ENCODE measurements at places on chromosomes 2 and 18.
A peak's percentile ranks its signal among the peaks of the same experiment; 100 is the strongest.

GRCh38 chr2:106581328-106581727, 94.2 kb downstream of the CD8B2 start:
- no peak for DNase-seq

GRCh38 chr2:74168739-74169138, 9.9 kb downstream of the MOB1A start:
- no peak for DNase-seq

DNA sequence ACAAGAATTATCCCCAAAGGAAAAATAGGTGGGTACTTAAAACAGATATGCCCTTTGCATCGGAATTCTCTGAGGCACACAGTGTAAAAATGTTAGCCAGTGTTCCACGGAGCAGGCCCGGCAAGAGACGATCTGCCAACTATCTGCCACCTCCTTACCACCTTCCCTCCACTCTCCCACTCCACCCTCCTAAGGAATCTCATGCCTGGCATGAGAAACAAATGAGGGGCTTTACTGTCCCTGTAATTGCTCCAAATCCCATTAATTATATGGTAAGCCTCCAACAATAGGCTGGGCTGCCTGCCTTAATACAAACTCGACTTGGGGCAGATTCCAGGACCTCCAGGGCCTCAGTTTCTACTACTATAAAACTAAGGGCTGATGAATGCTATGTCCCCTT, 102.3 kb downstream of the ZBTB7C start:
- DNase-seq: no peak

DNA sequence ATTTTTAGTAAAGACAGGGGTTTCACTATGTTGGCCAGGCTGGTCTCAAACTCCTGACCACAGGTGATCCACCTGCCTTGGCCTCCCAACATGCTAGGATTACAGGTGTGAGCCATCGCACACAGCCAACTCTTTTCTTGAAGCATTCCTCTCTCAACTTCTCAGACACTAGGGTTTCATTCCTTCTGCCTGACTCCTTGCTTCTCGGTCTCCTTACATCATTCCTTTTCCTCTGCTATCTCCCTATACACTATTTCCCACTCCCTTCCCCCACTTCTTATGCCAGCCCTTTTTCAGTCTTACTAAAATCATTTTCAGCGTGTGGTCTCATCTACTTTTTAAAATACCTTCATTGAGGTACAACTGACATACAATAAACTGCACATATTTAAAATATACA, 6.1 kb downstream of the SOS1 start:
- DNase-seq: no peak

DNA sequence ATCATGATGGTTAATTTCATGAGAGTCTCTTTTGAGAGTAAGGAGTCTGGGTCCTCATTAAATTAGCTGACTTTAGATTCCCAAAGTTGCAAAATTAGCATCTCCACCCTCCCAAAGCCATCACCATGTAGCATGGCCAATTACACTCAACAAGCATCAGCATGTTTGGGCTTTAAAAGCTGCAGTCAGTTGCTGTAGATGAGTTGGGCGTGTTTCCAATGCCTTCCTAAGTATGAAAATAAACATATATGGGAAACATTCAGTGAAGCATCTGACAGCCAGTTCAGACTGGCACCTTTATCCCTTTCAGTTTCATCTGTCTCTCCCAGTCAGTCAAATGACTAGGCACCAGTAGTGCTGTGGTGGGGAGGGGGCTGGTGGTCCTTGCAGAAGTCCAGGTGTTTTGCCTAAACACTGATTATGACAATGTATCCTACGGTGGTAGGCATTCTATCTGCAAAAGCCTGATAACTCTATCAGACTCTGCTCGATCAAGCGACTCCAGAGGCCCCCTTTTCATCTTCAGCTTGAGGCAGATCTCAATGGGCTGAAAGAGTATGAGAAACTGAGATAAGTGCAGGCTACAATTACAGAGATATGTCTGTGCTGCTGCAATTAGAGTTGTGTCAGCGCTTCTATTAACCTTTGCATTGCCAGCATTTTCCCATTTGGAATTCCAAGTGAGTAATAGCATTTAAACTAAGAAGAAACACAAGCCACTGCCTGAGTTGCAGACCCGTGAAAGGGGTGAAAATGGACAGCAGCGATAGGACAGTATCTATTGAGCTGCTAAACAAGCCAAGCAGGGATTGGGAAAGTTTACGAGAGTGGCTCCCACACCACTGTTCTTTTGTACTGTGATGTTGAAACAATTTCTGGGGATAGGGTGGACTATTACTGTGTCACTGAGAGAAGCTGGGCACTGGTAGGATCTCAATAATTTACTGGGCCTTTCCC, 67.3 kb upstream of the SPOPL start:
- DNase-seq: no peak

DNA sequence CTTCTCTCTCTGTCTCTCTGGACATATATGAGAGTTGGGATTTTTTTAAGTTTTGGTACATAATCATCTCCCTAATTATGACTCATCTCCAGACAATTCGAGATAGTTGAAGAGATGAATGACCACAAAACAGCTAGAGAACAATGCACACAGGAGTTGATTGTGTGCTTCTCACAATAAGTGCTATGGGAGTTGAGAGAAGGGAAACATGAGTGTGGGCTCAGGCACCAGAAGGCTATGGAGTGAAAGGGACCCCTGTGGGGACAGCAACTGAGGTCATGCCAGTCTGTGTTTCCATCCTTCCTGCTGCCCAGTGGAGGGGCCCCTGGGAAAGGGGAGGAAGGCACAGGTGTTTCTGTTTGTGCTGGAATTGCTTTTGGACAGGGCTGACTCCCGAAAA, 6.5 kb upstream of the YWHAQ start:
- no peak for DNase-seq

- DNase-seq: no peak
Measured at GRCh38 chr2:165003443-165004130, 48.3 kb upstream of the SLC38A11 start.

DNA sequence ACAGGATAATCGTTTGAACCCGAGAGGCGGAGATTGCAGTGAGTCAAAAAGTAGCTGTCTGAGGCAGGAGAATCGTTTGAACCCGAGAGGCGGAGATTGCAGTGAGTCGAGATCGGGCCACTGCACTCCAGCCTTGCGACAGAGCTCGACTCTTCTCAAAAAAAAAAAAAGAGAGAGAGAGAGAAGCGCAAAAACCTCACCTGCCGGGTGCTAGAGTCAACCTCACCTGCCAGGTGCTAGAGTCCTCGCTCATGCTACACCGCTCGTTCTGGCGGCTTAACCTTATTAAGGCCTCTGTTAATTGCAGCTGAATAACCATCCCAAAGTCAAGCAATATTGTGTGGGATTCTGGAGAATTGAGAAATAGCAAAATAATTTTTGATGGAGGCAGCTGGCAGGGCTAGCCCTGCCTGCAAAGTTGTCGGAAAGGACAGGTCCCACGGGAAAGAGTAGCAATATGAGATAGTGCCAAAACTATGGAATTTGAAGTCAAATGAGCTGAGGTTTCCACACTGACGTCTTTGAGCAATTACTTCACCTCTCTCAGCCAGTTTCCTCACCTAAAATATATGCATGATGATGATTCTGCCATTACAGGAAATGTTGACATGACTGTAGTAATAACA, 644 bp upstream of the DYM start:
- no peak for DNase-seq

GRCh38 chr2:152627351-152627957, 89.8 kb downstream of the PRPF40A start:
- no peak for DNase-seq

- no peak for DNase-seq
Measured at GRCh38 chr2:26495705-26496297, 17.9 kb upstream of the OTOF start.

- no peak for DNase-seq
Measured at GRCh38 chr2:71719520-71720282, 266.3 kb downstream of the DYSF start.

GRCh38 chr2:17196380-17196779, 321.9 kb downstream of the RAD51AP2 start:
- DNase-seq: no peak

GRCh38 chr18:58995663-58996062, 131.0 kb downstream of the ZNF532 start:
- DNase-seq: no peak

GRCh38 chr18:295756-296490, 28.1 kb upstream of the THOC1 start:
- DNase-seq: no peak

DNA sequence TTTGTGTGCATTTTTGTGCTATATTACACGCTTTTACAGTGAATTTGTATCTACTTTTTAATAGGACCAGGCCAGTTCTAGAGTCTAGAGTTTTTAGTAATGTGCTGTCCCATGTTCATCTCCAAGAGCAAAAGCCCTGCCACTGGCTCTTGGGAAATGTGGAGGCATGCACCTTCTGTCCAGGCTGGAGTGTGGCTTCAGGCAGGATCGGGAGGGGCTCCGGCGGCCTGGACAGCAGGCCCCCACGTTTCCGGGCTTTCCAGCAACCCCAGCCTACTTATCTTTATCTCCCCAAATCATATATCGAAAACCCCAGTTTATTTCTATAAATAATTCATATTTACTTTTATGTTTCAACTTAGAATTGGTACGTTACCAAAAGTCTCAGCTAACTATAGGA, 78.2 kb downstream of the SNTG2 start:
- no peak for DNase-seq

- DNase-seq: no peak
Measured at GRCh38 chr2:72036173-72036545, 111.5 kb downstream of the CYP26B1 start.

DNA sequence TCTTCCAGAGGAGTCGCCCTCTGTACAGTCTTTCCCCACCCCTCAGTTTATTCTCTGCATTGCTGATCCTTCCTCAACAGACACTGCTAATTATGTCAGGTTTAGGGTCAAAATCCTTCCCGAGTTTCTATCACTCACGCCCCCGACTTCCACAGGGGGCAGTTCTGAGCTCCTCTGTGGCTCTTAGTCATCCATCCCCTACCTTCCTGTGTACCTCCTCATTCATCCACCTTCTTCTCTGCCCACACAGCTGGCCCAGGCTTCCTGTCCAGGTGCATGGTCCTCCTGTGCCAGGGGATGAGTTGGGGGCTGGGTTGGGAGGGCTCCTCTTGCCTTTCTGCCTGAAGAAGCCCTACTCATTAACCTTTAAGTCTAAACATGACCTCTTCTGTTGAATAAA, 202.9 kb downstream of the ARL4C start:
- no peak for DNase-seq

DNA sequence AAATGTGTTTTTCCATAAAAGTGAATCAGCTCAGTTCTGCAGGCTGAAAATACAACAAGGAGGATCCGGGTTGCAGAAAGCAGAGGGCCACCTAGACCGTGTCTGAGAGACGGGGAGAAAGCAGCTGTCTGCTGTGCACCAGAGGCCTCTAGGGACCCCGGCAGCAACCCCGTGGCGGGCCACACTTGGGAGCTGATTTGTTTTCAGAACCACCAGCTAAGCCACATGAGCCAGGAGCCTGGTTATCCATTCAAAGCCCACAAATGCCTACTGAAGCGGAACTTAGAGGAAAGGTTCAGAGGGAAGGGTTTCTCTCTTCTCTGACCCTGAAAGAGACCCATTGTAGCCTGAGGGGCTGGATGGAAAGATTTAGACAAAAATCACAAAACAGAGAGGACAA, 28.4 kb upstream of the ID2 start:
- DNase-seq: no peak

GRCh38 chr2:104501342-104501741, 352.6 kb upstream of the POU3F3 start:
- DNase-seq: no peak

- DNase-seq: no peak
Measured at GRCh38 chr2:218615868-218616315, 8.2 kb downstream of the PLCD4 start.

GRCh38 chr2:146258071-146258470, 1586.8 kb upstream of the ACVR2A start:
- no peak for DNase-seq

DNA sequence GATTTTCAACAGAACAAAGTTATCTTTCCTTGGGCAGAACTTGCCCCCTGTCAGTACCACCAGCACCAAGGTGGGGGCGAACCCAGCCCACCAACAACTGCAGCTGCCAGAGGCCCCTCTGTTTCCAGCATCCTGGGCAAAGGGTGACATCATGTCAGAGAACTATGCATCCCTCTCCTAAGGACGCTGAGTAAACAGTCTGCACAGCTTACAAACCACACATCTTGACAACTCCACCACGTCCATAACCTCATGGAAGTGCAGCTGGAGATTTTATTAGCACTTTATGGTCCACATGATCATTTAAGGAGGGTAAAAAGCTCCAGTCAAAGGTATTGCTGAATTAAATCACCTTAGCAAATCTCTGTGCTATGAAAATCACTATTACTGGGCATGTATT, 40.4 kb downstream of the PIEZO2 start:
- DNase-seq: no peak

DNA sequence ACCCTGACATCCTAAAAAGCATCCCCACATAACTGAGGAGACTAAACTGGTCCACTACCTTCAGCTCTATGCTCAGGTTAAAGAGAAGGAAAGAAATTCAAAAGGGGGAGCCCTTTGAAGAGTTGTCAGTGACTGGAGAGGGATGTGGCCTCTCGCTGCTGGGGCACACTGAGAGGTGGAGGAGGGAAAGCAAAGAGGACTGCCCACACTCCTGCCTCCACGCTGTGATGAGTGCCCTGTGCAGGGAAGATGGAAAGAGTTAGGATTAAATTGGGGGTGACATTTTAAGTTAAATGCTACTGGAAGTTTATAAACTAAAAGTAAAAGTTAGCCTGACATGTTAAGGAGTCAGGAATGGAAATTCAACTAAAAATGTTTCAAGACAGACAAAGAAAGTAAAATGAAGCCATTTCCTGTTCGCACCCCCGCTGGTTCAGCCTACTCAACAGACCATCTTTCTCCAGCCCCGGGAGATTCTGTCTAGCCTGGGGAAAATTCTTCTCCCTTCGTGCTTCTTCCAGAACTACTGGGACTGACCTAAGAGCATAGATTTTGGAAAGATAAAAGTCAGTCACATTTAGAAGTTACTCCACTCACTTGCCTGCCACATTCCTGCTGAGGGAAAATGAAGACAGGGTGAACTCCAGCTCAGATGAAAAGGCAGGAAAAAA, 17.8 kb upstream of the INO80C start:
- no peak for DNase-seq

- no peak for DNase-seq
Measured at GRCh38 chr2:70514612-70515055, 39.0 kb downstream of the TGFA start.

GRCh38 chr18:79962835-79963657, 1.4 kb upstream of the HSBP1L1 start:
- DNase-seq: no peak

DNA sequence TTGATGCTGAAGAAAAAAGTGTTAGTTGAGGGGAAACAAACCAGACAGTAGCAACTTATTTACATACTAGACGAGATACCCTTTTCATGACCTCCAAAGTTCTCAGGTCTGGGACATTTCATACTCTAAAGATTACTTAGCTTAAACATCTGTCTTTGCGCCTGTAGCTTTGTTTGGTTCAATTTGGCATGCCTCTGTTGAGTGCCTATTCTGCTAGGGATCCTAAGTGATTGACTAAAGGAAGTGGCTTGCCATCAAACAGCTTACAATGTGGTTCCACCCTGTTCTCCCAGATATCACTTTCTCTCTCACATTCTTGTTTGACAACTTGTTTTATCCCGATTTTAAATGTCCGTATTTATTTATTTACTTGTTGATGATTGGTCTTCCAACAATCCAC, 488.8 kb downstream of the PARD3B start:
- no peak for DNase-seq

- DNase-seq: peak; percentile 81
Measured at GRCh38 chr18:48940854-48941611, 9.7 kb downstream of the SMAD7 start.

Data from stimulated activated CD8-positive, alpha-beta memory T cell treated with anti-CD3 and anti-CD28 coated beads, Interleukin-15, amount 100 ng/mL, for 4 hours (primary cell).